ENCODE measurements at places on chromosomes 16 and 17. TPM values are rescaled to one million over a fixed set of nuclear protein-coding genes. Genes with fewer than 3 reads are reported as not detected.

Gene NHERF1
- total RNA-seq, result 5.2 TPM

Gene LDAF1
- total RNA-seq, result 104 TPM

Gene QRICH2
- total RNA-seq, result 3.6 TPM

Gene KCNH6
- not detected for total RNA-seq

Gene ARL5C
- not detected for total RNA-seq

Gene C17orf100
- total RNA-seq, result 5.7 TPM

Gene EME1
- total RNA-seq, result 19.0 TPM
